Activated CD4-positive, alpha-beta T cell treated with anti-CD3 and anti-CD28 coated beads for 24 hours (primary cell): ENCODE measurements at places on chromosomes 2 and 18.

DNA sequence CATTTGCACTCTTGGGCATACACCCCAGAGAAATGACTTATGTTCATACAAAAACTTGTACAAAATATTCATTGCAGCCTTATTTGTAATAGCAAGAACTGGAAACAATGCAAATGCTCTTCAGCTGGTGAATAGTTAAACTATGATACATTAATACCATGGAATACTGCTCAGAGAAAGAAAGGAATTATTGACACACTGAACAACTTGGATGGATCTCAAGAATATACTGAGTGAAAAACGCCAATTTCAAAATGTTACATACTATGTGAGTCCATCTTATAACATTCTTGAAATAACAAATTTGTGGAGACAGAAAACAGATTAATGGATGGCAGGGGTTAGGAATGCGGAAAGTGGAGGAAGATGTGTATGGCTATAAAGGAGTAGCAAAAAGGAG, 17.2 kb downstream of the LNPK start:
- DNase-seq = no peak

- DNase-seq = no peak
Observed at GRCh38 chr18:31100436-31101182, 1.6 kb downstream of the DSC2 start.

- no peak for DNase-seq
Observed at GRCh38 chr2:109269706-109270504, 140.9 kb downstream of the SH3RF3 start.

GRCh38 chr2:58107803-58108710, 61.5 kb downstream of the VRK2 start:
- no peak for DNase-seq

GRCh38 chr2:163173591-163173990, 335.0 kb upstream of the KCNH7 start:
- DNase-seq = no peak

DNA sequence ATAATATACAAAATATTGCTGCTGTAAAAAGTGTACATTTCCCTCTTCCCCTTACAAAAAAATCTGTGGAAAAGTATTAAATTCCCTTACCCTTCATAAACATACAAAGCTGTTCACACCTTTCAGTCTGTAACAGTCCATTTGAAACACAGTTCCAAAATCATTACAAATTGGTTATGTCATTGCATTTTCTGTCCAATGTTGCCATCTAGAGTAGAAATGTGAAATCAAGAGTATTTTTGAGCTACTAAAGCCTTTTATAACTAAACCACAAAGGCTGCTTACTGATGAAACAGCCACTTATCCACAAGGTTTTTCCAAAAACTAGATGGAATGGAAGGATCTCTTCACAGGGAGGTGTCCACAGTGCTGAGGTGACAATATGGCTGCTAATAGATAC, 72.5 kb downstream of the SS18 start:
- DNase-seq = no peak

- DNase-seq = no peak
Observed at GRCh38 chr2:105144941-105145300, 96.6 kb upstream of the GPR45 start.

GRCh38 chr2:18913512-18913911, 324.1 kb upstream of the NT5C1B start:
- DNase-seq = no peak

DNA sequence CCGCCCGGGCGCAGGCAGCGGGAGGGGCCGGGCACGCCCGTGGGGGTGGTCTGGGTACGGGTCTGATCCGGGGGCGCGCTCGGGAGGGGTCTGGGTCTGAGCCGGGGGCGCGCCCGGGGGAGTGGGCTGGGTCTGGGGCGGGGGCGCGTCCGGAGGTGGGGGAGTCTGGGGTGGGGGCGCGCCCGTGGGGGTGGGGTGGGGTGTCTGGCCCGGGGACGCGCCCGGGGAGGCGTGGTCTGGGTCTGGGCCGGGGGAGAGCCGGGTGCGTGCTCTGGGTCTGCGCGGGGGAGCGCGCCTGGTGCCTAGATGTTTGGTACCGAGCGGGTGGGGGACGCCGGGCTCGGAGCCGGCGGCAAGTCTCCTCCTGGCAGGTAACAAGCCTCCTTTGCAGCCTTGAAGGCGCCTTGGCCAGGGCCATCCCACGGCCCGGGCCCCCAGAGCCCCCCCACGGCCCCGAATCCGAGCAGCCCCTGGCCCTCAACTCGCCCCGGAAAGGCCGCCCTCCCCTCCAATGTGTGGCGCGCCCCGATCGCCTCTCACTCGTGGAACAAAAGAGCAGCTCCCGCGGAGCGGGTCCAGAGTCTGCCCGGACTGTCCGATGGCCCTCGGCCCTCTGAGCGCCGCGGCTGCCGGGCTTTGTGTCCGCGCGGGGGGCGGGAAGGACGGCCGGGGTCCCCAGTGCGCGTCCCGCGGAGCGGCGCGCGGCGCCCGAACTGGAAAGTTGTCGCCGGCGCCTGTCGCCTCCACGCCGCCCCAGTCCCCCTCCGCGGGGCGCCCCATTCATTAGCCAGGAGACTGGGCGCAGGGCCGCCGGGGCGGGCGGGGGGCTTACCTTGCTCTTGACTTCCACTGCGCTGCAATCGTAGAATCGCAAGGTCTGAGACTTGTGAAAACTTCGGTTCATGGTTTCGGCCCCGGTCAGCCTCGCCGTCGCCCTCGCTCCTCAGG, 595 bp downstream of the PARD6G start:
- no peak for DNase-seq

DNA sequence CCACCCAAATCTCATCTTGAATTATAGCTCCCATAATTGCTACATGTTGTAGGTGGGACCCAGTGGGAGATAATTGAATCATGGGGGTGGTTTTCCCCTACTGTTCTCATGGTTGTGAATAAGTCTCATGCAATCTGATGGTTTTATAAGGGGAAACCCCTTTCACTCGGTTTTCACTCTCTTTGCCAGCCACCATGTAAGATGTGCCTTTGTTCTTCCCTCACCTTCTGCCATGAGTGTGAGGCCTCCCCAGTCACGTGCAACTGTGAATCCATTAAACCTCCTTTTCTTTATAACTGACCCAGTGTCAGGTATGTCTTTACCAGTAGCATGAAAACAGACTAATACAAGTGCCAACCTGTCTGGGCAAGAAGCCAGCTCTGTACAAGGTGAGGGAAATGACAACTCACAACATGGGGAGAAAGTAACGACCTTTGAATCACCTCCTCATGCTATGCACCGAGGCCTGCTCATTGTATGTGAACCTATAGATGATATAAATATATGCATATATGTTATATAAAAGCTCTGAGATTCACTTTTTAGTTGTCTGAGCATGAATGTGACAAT, 162.2 kb downstream of the ALPK2 start:
- DNase-seq = no peak

GRCh38 chr2:27203741-27204140, 8.1 kb upstream of the ATRAID start:
- DNase-seq = no peak

GRCh38 chr2:218782528-218782844, 539 bp downstream of the CYP27A1 start:
- DNase-seq = no peak

DNA sequence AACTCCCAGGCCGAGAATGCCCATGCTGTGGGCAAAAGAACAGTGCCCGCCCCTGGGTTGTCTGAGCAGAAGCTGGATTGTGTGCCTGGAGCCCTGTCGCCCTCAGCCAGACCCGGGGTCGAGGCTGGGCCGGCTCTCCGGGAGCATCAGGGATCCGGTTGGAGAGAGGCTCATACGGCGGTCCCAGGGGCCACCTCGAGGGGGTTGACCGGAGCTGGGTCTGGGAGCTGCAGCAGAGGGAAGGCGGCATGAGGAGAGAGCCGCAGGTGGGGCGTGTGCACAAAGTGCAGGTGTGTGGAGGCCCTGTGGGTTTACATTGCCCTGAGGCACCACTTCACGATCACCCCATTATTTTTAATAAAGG, 39.5 kb downstream of the MBP start:
- DNase-seq = no peak

GRCh38 chr2:226694149-226694548, 105.5 kb downstream of the IRS1 start:
- DNase-seq = no peak

- peak; percentile 4 for DNase-seq
Observed at GRCh38 chr2:223601932-223602666, at the start of gene SCG2. TSS of gene SCG2 (minus strand) at chr2:223602361. CDS start at chr2:223599282, 3,079 bp downstream.

- no peak for DNase-seq
Observed at GRCh38 chr2:56382466-56382865, 198.7 kb downstream of the CCDC85A start.

DNA sequence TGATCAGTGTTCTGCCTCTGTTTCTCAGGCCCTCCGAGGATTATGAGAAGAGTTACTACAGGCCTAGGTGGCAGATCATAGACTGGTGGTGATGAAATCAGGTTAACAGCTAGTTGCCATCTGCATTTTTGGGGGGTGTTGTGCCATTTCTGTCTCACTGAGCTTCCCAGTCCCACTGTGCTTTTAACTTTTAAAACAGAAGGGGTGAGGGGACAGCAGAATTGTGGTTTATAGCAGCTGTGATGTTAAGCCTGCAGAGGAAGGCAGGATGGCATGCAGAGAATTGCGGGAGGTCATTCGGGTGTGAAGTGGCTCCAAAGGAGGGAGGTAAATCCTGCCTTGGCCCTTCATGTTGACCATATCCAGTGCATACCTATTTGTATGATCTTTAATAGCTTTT, 5.0 kb downstream of the CAB39 start:
- no peak for DNase-seq

DNA sequence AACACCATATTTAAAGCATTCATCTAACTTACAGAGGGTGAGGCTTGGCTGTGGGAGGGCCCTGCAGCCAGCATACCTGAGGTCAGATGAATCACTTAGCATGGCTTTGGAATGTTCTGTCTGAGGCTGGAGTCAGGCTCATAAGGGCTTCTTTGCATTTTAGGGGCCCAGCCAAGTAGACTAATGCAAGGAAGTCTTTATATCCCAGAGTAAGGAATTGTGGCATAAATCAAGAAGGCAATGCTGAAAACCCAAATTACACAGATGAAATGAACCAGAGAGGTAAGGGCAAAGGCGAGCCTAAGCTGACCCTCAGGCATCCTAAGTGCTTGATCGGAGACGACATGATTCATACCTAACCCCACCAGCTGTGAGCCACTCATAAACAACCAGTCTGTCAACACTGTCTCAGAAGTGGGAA, 383.6 kb downstream of the DCC start:
- DNase-seq = no peak

GRCh38 chr2:234982096-234982834, 30.4 kb downstream of the SH3BP4 start:
- DNase-seq = no peak

- no peak for DNase-seq
Observed at GRCh38 chr2:208189810-208190503, at the start of gene C2orf80. TSS of gene C2orf80 (minus strand) at chr2:208190030. CDS start at chr2:208186986, 3,044 bp downstream.

DNA sequence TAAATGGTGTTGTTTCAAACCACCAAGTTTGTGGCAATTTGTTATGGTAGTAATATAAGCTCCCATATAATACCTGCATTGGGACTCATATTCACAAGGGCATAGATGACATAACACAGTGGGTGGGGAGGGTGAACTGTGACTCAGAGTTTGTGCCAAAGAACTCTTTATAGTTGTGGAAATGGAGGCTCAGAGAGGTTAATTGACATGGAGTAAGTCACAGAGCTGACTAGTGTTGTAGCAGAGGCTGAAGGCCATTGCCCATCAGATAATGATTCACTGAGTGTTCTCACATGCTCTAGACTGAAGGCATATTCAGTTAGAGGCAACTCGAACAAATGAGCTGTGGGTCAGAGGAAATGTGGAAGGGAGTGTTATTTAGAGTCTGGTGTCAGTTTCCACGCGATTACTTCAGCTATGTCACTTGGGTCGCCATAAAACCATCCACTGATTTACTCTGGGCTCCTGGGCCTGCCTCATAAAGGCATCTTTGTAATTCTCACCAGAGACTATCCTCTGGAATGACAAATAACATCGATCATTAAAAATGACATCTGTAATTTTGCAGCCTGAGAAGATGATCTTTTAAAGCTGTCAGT, 264.7 kb downstream of the CCDC85A start:
- DNase-seq = no peak

GRCh38 chr2:181041661-181042060, 61.3 kb downstream of the UBE2E3 start:
- no peak for DNase-seq

- DNase-seq = no peak
Observed at GRCh38 chr2:174328114-174328960, 6.4 kb upstream of the SP9 start.

GRCh38 chr2:163658556-163658955, 77.3 kb downstream of the FIGN start:
- no peak for DNase-seq

DNA sequence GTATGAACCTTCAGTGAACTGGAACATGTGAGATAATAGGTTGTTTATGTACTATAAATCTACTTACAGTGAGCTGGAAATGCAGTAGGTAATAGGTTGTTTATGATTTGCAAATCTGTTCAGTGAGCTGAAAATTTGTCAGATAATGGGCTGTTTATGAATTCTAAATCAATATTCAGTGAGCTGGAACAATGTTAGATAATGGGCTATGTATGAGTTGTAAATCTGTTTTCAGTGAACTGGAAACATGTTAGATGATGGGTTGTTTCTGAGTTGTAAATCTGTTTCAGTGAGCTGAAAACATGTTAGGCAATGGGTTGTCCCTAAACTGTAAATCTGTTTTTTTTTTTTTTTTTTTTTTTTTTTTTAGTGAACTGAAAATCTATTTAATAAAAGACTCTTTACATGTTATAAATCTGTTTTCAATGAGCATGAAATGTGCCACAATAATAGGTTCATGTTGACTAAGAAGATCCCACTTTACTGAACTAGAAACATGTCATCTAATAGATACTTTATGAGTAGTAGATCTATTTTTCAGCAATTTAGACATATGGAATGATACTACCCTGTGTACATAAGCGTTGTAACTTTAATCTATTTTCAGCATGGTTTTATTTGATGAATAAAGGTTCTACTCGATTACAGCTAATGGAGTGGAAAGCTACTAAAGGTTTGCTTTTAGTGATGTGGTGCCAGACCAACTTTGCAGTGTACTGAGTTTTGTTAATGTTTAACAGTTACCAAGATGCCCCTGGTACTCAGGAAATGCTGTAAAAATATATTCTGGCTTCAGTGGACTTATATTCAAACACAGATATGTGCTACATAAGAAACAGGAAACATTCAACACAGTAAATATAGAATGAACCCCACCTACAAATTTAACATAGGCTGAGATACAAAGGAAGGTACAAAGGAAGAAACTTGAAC, 1471.8 kb downstream of the LRP1B start:
- DNase-seq = no peak

DNA sequence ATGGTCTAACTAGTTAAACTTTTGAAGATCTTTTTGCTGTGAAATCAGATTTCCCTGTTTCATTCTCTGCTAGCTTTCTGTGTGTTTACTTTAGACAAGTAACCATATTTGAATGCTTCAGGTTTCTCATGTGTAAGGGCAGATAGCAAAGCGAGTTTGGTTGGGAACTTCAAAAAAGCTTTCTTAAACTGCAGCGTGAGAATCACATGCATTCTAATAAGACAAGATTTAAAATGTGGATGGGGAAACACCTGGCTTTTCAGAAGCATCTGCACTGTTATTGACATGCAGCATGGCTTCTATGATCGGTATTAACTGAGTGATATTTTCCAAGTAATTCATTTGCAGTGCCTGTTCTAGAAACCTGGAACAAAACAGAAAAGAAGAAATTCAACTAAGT, 119.3 kb downstream of the ABCA12 start:
- DNase-seq = no peak
